ENCODE measurements at places on chromosomes 6 and 20.

DNA sequence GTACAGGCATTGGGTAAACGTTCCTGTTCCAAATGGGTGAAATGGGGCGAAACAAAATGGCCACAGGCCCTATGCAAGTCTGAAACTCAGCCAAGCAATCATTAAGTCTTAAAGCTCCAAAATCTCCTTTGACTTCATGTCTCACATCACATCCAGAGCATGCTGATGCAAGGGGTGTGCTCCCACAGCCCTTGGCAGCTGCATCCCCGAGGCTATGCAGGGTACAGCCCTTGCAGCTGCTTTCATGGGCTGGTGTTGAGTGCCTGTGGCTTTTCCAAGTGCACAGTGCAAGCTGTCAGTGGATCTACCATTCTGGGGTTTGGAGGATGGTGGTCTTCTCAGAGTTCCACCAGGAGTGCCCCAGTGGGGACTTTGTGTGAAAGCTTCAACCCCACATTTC lies 270.0 kb upstream of the CDYL start:
- DNase-seq = no peak

- no peak for DNase-seq
Measured at GRCh38 chr20:43295781-43296180, 106.1 kb upstream of the PTPRT start.

- DNase-seq = no peak
Measured at GRCh38 chr20:47204008-47204849, 152.3 kb downstream of the ZMYND8 start.

GRCh38 chr6:17600527-17601385 lies 654 bp downstream of the FAM8A1 start:
- DNase-seq = peak; percentile 15

GRCh38 chr6:31083742-31084354 lies 28.5 kb downstream of the C6orf15 start:
- DNase-seq = peak; percentile 4

Data from activated CD4-positive, CD25-positive, alpha-beta regulatory T cell (primary cell).